ENCODE measurements at places on chromosomes 11 and 22.

GRCh38 chr22:38479096-38479837 lies 11.4 kb downstream of the KDELR3 start:
- DNase-seq, result no peak

DNA sequence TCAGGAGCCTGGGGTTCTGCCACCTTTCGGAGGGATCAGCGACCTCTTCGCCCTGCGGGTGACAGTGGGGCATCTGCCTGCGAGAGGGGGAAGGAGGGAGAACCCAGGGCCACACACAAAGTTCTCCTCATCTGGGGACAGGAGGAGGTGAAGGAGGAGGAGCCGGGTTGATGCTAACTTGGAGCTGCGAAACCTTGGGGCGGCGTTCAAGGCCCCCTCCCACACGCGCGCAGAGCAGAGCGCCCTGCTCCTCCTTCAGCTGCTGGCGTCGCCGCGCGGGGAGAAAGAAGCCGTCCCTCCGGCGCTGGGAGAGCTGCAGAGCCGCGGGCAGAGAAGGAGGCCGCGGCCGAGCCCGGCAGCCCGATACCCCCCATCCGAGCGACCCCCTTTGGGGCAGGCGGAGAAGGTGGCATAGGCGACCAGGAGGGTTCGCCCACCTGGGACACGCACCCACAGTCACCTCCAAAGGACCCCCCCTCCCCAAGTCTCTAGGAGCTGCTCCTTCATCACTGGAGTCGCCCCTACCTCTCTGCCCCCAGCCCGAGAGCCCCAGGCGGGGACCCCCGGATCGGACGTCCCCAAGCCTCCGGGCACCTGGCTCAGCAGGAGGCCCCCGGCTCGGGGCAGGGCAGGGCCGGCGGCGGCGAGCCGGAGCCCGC lies at the start of gene RASD2:
RASD2 (plus strand) TSS at position 237 of the 659 bp plus-strand sequence. CDS start 5,979 bp downstream, outside the sequence.
- DNase-seq, result peak; percentile 61

- no peak for DNase-seq
Observed at GRCh38 chr11:107691000-107691750, 20.7 kb downstream of the SLN start.

DNA sequence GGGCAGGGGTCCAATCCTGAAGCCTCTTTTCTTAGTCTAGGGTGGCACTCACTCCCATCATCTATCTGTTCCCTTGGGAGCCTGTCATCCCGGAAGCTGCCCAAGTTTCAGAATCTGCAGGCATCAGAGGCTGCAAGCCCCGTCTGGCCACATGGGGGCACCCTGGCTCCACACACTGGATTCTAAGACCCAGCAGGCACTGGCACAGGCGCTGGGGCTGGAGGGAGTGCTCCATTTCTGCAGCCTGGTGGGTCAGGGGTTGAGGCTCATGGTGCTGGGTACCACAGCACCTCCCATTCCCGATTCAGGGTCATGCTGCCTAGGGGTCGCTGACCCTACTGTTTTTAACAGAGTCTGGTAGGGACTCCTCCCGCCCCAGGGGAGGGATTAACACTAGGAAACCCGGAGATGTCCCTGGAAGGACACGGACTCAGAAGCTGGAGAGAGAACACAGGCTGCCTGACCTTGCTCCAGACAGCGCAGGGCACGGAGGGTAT lies 243.9 kb upstream of the SYN3 start:
- peak; percentile 87 for DNase-seq

Data from NAMALWA (cell line).